ENCODE measurements at places on chromosomes 12 and 14.

GRCh38 chr14:57930241-57930975, 64.5 kb upstream of the SLC35F4 start:
- H3K36me3 ChIP-seq: no peaks in the 10 kb centered on the region
- H3K27me3 ChIP-seq: no peaks in the 10 kb centered on the region
- no peaks in the 10 kb centered on the region for H3K4me1 ChIP-seq
- no peak for DNase-seq

DNA sequence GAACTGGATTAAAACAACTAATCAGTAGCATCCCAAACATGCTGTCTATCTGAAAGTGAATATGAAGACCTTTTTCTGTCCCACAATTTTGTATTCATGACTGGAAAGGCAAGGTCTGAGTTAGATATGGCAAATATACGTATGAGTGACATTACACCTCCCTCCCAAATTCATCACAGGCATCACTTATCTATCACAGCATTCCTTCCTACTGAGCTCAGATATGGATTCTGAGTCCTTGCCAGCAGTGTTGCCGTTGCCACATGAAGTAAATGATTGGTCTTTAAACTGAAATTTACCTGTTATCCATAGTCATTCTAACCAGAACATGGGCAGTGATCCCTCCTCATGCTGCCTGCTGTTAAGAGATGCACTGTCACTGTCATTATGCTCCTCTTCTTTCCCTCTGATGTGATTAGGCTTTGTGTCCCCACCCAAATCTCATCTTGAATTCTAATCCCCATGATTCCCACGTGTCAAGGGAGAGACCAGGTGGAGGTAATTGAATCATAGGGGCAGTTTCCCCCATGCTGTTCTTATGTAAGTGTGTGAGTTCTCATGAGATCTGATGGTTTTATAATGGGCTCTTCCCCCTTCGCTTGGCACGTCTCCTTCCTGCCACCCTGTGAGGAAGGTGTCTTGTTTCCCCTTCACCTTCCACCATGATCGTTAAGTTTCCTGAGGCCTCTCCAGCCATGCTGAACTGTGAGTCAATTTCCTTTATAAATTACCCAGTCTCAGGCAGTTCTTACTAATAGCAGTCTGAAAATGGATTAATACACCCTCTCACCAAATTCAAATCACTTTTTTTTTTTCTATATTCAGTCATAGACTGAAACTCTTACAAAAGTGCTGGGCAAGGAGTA, 288.4 kb downstream of the NUAK1 start:
- no peaks in the 10 kb centered on the region for H3K4me1 ChIP-seq
- H3K4me3 ChIP-seq: no peak overlapping the region
- H3K27me3 ChIP-seq: no peaks in the 10 kb centered on the region

DNA sequence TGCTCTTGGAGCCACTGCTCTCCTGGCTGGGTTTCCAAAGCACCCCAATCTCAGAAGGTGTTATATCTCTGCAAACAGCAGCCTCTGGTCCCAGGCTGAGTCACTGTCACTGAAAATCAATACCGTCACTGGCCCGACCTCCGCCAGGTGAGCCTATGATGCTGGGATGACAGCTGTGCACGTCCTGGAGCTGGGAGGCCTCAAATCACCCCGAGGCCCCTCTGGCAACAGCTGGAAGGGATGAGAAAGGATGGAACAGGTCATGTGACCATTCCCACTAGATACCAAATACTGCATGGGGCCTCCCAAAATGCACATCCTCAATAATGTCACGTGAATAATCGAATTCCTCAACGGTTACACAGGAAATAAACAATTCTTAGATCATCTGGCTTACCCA, 190.8 kb downstream of the TTC7B start:
- no peaks in the 10 kb centered on the region for H3K27me3 ChIP-seq
- peaks cover 6% of the 10 kb centered on the region for H3K4me1 ChIP-seq
- no peak overlapping the region for H3K27ac ChIP-seq

GRCh38 chr14:72554401-72554800, 339.5 kb downstream of the DPF3 start:
- peaks cover 3% of the 10 kb centered on the region for H3K27me3 ChIP-seq
- H3K36me3 ChIP-seq: no peaks in the 10 kb centered on the region
- H3K4me3 ChIP-seq: no peak overlapping the region
- no peak overlapping the region for H3K27ac ChIP-seq
